ENCODE measurements at places on chromosomes 3 and 15.

- no peak for DNase-seq
Observed at GRCh38 chr3:120326784-120327183, 22.4 kb downstream of the LRRC58 start.

DNA sequence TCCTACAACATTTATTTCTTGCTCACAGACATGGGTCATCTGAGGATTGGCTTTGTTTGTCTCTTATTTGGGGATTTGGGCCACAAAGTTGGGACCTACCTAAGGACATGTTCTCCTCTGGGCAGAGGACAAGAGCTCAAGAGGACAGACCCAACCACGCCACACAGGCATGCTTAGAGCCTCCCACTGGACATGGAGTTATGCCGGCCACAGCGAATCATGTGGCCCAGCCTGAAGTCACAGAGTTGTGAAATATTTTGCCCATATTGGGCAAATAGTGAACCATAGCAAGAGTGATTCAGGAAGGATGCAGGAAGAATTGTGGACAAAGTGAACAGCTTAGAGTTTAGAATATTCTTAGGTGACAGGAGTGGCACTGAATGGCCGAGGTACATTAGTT lies 9.9 kb downstream of the TRAK1 start:
- DNase-seq: no peak

DNA sequence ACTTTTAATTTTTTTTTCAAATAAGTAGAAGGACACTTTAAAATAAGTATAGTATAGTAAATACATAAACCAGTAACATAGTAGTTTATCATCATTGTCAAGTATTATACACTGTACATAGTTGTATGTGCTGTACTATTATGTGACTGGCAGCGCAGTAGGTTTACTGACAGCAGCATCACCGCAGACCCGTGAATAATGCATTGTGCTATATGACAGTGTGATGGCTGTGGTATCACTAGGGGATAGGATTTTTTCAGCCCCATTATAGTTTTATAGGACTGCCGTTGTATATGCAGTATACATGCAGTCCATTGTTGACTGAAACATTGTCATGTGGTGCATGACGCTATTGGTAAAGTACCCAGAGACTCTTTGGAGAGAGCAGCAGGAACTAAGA lies 306.5 kb downstream of the SQOR start:
- no peak for DNase-seq

DNA sequence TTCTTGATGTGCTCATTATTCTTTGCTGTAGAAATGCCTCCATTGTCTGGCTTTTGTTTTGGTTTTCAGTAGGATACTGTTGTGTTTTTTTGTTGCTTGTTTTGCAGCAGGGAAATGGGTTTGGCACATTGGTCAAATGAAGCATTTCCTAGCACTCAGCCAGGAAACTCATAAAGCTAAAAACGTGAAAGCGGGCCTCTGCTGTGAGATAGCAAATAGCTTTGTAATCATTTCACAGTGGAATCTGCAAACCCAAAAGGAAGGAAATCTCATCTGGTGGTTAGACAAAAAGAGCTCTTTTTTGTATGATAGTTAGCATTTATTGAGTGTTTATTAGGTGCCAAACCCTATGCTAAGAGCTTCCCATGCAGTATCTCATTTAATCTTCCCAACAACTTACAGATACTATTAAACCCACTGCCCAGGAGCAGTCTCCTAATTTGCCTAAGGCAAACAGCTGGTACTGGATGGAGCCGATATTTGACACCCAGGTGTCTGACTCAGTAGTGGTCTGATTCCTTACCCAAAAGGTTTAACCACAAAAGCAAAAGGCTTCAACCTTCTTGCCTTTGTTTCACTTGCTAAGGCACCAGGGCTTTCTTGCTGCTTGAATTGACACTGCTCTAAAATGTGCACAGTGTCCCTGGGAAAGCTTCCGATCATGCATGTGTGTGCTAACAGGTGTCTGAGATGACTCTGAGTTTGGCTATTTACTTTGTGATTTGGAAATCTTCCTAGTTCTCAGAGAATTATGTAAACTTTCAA lies 527.9 kb upstream of the MDFIC2 start:
- no peak for DNase-seq

- DNase-seq: no peak
Observed at GRCh38 chr3:10557250-10557649, 51.9 kb upstream of the ATP2B2 start.

GRCh38 chr3:166372571-166373106 lies 535.4 kb upstream of the BCHE start:
- DNase-seq: no peak

DNA sequence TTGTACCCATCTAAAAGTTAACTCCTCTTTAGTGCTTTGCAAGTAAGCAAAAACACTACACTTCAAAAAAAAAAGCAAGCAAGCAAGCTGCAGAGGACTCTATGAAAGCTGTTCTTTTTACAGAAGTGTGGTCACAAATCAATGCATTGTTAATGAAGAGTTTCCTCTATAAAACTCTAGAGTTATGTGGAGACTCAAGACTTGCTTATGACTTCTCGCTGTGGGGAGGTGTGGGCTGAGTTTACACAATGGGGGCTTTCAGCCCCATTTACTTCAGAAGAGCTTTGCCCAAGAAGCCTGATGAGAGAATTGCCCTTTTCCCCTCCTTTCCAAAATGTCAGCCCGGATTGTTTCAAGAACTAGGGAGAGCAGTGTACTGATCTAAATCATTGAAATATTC lies 144.4 kb downstream of the IGSF11 start:
- DNase-seq: no peak

- no peak for DNase-seq
Observed at GRCh38 chr3:79178471-79179180, 589.2 kb downstream of the ROBO1 start.

DNA sequence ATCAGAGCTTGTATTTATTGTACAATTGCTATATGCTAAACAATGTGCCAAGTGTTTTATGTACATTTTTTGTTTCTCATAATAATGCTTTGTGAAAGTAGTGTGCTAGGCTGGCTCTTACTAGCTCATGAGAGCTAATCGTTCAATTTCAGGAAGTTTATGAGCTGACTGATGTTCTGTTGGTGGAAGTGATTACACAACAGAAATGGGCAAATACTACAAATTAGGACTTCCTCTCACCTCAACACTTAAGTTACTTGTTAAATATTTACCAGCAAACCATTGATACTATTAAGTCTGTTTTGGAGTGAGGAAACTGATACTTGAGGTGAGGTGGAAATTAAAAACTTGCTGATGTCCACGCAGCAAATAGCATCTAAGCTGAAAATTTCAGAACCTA lies 32.3 kb downstream of the SLC9C1 start:
- DNase-seq: no peak

GRCh38 chr3:38582941-38583645 lies 66.4 kb downstream of the SCN5A start:
- no peak for DNase-seq

Measured in CD4-positive, alpha-beta T cell treated with Interleukin-21 for 1 hour (primary cell).